Coronary artery (tissue), 2 donors: ENCODE measurements at places on chromosomes 7 and 10.

- no peak for DNase-seq
These were observed 77.6 kb downstream of the ETV1 start for GRCh38 chr7:13911909-13912308.

DNA sequence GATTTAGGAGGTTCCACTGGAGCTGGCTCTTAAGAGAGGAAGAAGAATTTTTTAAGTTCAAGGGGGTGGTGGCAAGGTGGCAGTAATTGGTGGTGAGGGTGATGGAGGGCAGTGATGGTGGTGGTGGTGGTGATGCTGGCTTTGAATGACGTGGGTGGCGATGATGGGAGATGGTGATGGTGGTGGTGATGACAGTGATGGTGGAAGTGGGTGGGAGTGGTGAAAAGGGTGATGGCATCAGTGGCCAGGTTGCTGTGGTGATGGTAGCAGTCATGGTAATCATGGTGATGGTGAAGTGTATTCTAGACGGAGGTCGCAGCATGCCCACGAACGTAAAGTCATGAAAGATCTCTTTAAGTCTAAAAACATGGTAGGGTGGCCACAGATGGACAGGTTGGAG is 197.3 kb downstream of the PTEN start:
- DNase-seq = no peak

GRCh38 chr7:38506004-38506403 is 125.2 kb downstream of the AMPH start:
- no peak for DNase-seq

DNA sequence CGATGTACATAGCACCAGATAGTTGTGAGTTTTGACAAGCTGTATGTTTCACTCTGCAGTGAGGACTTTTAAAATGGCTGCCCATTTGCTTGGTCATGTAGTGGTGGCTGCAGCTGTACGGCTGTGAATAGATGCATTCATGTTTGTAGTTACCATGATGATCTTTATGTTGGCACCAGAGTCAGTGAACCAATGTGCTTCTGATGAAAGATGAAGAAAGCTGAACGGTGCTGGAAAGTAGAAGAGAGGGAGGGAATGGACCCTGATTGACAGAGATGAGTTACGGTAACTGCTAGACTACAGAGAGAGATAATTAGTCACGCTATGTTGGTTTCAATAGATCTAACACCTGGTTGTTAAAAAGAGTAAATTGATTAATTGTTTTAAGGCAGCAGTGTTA is 256.8 kb downstream of the CELF2 start:
- peak; percentile 9 for DNase-seq

GRCh38 chr10:71729161-71729636 is 9.6 kb upstream of the C10orf105 start:
- DNase-seq = no peak

- no peak for DNase-seq
These were observed 211.7 kb downstream of the CCSER2 start for GRCh38 chr10:84540022-84540616.

DNA sequence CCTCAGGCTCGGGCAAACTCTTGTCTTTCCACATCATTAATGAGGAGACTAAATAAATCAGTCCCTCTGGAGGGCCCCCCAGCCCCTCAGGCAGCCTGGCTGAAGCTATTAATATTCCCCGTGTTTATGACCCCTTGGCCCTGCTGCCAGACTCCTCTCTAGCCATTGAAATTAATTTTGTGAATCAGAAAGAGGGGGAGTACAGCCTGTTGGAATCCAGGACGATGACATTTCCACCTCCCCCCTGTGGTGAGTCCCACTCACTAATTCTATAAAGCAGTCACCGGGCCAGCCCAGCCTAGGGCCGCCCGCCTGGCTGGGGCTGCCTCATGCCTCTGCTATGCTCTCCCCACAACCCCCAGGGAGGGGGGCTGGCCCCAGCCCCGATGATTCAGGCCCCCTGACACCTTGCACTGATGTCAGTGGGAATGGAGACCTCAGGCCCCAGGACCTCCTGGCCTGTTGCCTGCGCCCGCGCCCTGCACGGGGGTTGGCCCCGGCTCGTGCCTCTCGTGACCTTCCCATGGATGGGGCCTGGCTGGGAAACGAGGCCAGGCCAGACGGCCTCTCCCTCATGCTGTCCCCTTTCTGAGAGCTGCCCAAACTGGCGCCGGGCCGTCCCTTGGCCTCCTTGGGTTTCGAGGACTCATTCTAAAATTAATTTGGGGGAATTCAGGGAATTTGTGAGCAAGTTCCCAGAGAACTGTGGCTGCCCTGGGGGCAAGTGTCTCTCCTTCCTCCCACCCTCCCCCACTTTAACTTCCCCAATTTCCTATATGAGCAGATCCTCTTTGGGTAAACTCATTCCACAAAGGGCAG is 34.0 kb downstream of the TMEM270 start:
- DNase-seq = peak; percentile 99

DNA sequence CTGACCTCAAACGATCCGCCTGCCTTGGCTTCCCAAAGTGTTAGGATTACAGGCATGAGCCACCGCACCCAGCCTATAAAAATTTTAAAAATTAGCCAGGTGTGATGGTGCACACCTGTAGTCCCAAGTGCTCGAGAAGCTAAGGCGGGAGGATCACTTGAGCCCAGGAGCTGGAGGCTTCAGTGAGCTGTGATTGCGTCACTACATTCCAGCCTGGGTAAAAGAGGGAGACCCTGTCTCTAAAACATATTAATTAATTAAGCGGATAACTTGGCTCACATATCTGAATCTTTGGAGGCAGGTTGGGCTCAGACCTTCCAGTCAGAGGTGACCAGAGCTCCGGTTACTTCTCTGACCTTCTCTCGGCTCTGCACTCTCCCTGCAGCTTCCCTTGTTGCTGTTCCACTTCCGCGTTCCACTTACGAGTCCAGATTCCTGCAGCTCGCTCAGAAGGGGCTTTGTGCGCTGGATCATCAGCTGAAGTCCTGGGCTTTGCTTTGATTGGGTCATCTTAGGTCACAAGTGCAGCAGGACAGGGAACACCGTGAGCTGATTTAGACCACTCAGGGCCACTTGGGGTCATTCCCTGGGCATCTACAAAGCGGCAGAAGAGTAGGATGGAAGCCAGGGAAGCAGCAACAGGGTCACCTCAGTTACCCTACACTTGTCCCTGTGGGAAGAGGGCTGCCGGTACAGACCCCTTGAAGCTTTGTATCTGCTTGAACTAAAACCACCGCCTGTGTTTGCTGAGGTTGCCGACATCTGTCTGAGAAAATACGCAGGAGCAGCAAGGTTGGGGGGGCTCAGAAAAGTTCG is 2.0 kb upstream of the ARPC1B start:
- DNase-seq = no peak

- no peak for DNase-seq
These were observed 150.3 kb downstream of the RNF216 start for GRCh38 chr7:5631152-5631551.

DNA sequence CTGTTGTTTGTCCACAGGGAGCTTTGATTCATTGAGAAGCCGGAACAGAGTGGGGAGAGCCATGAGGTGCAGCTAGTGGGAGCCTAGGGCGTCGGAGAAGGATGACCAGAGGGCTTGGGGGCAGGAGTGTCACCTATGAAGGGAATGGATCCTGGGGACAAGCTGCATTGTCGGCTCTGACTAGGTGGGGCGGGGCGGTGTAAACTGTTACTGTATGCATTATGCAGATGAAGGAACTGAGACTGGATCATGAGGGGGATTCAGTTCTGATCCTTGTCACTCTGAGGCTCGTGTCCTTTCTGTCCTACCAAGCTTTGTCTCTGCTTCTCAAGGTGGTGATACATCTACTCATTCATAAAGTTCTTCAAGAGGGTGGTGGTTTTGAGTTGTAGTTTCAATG is 39.9 kb upstream of the MMD2 start:
- DNase-seq = no peak

- DNase-seq = no peak
These were observed 37.3 kb upstream of the AKR1C2 start for GRCh38 chr10:5040781-5041470.

DNA sequence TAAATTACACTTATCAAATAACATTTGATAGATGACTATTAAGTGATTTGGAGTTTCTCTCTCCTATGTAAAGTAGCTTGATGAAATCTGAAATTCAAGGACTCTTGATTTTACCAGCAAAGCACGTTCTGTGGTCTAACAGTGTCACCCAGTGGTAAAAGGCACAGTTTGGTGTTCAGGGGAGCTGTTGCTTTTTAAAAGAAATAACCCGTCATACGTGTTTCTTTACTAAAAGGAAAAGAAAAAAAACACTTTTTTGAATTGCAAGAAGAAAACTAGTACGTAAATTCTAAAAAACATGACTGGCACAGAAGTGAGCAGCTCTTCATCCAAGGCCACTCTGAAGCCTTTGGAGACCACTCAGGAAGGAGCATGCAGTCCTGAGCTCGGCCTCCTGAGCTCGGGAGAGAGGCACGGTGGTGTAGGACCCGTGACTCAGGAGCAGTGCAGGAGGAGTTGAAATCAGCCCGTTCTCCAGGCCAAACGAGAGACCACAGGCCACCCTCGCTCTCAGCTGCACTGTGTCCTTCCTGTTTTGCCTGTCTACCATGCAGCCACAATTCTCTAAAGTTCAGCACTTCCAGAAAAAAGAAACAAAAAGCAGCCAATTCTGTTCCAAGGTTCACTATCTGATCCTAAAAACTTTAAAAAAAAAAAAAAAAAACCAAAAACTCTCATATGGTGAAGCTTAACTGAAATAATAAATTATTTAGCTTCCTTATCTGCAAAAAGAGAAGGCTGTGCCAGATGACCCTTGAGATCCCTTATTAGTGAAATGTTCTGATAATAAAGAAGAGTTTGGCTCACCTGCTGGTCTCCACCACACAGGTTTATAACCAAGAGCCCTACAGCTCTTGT is 212.6 kb upstream of the FRMD4A start:
- no peak for DNase-seq

GRCh38 chr10:45544191-45544590 is 128.4 kb downstream of the ZFAND4 start:
- DNase-seq = no peak

- DNase-seq = no peak
These were observed 41.9 kb upstream of the SYPL1 start for GRCh38 chr7:106153891-106154449.

- DNase-seq = no peak
These were observed 338.3 kb downstream of the CXCL12 start for GRCh38 chr10:44046605-44047004.

GRCh38 chr10:74379474-74379873 is 228.5 kb downstream of the ADK start:
- no peak for DNase-seq

DNA sequence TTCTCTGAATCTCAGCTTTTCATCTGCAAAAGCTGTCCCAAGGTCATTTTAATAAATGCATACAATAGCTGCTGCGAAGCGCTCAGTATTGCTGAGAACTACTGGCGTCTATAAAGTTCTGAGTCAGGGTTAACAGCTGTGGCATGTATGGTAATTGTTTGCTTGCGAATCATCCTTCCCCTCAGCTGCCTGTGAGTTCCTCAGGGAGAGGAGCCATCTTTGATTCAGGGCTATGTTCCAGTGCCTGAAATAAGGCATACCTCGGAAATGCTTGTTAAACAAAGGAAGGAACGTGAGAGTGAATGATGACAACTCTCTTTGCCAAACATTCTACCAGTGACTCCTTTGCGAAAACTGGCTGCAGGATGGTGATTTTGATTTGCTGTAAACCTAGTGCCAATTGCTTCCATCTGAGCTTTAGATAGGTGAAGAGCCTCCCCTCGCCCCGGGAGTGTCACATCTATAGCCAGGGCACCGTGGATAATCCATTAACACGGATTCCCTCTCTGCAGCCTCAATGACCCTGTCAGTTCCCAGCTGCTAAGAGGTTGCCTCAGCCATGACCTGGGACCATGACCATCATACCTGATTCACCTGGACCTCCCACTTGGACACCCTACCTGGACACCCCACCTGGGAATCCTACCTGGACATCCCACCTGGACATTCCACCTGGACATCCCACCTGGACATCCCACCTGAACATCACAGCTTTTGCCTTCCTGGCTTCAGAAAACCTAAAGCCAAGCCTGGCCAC is 39.6 kb downstream of the GPRIN2 start:
- DNase-seq = no peak

DNA sequence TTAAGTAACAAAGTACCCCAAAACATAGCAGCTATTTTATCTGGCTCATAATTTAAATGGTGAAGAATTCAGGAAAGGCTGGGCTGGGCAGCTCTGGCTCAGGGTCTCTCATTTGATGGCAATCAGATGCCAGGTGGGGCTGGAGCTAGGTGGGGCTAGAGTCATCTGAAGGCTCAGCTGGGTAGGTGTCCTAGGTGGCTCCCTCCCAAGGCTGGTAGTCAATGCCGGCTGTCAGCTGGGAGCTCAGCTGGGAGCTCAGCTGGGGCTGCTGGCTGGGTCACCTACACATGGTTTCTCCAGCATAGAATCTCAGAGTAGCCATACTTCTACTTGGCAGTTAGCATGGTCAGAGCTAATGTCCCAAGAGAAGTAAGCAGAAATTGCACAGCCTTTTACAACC is 34.1 kb downstream of the OSBPL3 start:
- DNase-seq = no peak

GRCh38 chr7:103447073-103447960 is 1.3 kb upstream of the SLC26A5 start:
- DNase-seq = no peak

DNA sequence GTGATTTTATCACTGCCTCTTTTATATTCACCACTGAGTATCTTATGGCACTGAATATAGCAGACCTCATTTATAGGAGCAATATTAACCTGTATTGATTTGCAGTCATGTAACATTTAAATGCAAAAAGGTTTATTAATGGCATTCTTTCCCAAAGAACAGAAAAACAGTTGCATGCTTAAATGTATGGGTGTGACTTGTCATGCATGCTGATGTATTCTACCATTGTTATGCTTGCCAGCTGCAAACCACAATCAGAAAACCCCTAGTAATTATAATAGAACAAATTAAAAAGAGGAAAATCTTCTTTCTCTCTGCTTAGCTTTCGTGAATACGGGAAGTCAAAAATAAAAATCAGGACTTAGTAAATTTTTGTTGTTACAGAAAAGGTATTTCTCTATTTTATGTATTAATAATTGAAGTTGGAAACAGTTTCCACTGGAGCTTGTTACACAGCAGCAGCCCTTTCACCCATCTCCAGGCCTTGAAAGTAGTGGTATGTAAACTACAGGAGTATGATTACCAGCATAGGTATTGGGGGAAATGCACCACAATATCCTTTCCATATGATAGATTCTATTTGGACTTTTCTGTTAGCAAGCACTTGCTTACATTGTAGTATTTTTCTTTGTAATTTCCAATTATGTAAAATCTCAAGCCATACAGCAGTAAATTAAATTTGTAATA is 147.4 kb upstream of the TEX47 start:
- no peak for DNase-seq
